CD4-positive, alpha-beta T cell treated with Interleukin-1 beta for 1 hour (primary cell): ENCODE measurements at places on chromosomes 3 and 15.

- DNase-seq: no peak
Measured at GRCh38 chr3:172315401-172316091, 132.7 kb downstream of the GHSR start.

DNA sequence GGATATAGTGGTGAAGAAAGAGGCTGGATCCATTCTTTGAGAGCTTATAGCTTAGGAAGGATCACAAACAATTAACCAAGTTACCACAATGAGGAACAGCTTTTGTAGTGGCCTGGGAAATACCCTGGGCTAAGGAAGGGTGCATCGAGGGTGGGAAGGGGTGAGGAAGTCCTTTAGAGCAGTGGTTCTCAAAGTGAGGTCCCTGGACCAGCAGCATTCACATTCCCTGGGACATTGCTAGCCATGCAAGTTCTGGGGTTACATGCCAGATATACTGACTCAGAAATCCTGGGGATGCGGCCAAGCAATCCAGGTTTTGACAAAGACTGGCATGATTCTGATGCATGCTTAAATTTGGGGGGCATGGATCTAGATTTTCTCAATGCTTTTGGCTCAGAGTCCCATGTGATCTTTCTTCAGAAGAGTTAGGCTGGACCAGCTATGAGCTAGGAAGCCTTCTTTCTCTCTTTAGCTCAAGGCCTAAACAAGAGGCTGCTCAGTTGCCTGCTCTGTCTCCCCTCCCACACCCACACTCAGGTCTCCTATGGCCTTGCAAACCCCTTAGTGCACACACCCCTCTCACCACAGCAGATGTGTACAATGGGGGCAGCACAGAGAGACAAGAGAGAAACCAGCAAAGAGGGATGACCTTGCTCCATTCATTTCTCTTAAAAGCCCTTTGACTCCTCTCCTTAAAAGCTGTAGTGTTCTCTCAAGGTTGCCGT, 1.8 kb upstream of the CCR1 start:
- DNase-seq: no peak

- DNase-seq: no peak
Measured at GRCh38 chr3:183128709-183129108, 29.4 kb upstream of the MCCC1 start.

GRCh38 chr3:194051366-194052149, 84.4 kb upstream of the HES1 start:
- DNase-seq: no peak

GRCh38 chr15:70303981-70304380, 206.3 kb upstream of the TLE3 start:
- no peak for DNase-seq

DNA sequence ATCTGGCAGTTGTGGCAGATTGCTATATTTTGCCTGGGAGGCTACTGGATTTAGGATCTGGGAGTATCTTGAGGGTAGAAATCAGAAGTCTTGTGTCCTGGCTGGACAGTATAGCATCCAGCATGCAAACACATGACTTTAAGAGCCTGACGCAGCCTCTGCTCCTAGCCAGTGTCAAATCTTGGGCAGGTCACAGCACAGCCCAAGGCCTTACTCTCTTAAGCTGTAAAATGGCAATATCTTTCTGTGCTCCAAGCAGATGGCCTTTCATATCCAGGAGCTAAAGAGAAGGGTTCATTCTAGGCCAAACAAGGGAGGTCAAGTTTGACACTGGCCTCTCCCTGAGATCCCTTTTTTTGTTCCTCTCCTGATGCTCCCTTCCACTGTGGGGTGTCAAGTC, 19.8 kb upstream of the RAD18 start:
- DNase-seq: no peak

DNA sequence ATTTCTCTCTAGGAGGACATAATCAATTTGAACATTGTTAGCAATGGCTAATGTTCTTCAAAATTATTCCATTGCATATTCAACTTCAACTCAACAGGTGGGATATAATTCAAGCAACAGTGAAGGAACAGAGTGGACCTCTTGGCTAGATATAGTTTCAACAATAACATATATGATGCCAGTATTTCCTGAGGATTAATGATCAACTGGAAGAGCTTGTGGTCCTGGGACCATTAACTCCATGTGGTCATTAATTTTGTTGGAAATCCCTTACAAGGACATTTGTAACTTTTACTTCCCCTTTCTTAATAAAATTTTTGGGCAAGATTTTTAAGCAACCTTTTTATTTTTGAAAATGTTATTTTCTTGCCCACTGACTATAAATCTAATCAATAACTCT, 54.3 kb upstream of the ROBO2 start:
- no peak for DNase-seq

- no peak for DNase-seq
Measured at GRCh38 chr3:163490119-163490518, 1588.2 kb downstream of the SI start.

- DNase-seq: no peak
Measured at GRCh38 chr3:28824316-28824715, 456.6 kb upstream of the RBMS3 start.

DNA sequence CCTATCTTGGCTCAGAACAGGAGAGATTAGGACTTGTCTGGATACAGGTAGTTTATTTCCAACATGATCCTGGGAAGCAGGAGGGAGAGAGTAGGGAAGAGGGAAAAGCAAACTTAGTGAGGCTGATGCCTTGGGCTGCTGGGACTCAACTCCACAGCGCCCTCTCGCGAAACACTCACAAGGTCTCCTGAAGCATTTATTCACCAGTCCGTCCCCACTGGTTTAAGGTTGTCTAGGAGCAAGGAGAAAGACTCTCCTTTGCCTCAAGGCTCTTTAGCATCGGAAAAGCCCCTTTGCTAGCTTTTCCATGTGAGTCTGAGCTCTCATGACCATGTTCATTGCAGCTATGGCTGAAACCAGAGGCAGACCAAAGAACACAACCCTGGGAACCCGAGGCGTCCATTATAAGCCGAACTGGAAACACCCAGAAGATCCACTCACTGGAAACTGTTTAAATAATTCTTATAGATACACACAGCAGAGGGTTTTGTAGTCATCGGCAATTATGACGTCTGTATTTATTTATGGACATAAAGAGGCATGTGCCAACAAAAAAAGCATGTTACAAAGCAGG, 244.5 kb downstream of the CD47 start:
- peak; percentile 26 for DNase-seq

GRCh38 chr3:190279690-190280089, 42.6 kb downstream of the CLDN1 start:
- DNase-seq: no peak

DNA sequence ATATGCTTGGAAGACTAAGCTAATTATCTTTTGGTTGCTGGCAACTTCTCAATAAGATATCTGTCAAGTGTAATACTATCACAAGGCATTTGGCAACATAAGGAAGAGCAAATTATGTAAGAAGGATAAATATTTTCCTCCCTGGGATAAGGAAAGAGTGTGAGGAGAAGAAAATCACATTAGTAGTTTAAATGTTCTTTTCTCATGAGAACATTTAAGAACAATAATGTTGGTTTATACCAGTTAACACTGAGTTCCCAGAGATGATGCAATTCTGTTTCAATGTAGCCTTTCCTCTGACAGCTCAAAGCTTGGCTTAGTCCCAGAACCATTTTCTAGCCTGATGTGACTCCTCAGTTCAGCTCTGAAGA, 66.1 kb upstream of the NPHP3 start:
- no peak for DNase-seq

DNA sequence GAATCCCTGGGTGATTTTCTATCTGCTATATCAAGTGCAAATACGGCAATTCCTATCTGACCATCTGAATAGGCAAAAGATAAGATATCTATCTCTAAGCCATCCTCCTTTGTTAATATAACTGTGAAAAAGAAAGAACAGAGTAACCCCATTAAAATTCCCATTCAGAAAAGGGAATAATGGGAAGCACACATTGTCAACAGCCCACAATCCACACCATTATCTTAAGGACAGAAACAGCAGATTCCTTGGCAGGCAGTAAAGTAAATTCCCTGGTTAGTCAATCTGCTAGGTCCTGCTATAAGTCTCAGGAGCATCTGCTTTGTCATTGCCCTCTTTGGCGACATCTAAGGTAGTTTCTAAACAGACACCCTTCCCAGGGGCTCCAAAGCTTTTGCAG, 21.9 kb upstream of the NRG4 start:
- DNase-seq: no peak

DNA sequence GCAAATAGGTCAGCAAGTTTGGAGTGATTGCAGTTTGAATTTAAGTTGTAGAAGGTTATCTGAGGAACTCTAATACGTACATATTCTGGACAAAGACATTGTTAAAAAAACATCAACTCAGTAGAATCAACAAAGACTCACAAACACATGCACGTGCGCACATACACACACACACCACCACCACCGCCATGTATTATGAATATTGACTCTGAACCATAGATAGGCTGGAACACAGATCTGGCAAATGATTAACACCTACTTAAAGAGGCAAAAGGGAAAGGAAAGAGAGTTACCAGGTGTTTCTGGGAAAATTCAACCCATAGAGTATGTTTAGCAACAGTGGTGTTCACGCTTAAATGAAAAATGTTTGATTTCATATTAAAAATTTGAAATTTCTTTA, 334.2 kb upstream of the ALCAM start:
- DNase-seq: no peak

DNA sequence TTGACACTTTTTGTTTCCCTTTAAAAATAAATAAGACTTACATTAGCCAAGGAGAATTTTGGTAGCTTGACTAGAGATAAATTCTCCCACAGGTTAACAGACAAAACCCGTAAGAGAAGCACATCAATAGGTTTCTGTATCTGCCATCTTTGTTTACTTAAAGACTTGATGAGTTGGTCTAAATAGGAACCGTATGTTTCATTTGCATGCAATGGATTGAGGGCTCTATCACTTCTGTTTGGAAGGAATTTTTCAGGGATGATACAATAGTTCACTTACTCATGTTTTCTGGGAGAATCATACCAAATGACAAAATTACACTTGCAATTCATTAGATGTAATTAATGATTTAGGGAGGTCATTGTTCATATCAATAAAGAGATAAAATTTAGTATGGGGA, 631.5 kb upstream of the NR2F2 start:
- no peak for DNase-seq

DNA sequence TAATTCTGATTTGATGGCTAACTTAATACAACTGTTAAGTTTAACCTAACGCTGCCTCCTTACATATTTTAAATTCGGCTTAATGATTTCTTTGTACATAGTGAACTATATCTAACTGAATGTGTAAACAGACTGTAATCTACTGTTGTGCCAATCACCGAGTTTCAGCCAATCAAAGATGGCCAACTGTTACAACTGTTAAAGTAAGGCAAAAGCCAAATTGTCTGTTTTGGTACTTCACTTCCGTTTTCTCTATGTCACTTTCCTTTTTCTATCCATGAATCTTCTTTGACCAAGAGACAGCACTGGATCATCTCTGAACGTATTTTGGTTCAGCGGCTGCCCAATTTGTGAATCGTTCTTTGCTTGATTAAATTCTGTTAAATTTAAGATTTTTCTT, 137.0 kb downstream of the LMLN start:
- no peak for DNase-seq

GRCh38 chr3:152684279-152684678, 150.7 kb upstream of the P2RY1 start:
- DNase-seq: no peak

GRCh38 chr3:126259411-126260391, 79.3 kb upstream of the ALDH1L1 start:
- no peak for DNase-seq

DNA sequence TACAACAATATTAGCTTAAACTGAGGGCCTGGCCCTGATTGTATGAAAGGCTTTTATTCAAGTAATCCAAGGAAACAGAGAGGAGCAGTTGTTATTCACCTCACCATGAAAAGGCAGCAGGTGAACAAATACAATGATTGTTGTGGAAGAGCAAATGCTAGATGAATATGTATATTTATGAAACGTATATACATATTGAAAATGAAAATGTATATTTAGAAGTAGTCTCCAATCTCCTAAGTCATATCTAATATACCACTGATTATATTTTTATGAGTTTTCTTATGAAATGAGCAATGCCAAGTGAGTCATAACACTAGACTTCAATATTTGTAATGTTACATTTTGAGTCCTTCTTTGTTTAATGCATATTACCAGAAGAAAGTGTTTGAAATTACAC, 116.2 kb upstream of the KCNMB2 start:
- no peak for DNase-seq

DNA sequence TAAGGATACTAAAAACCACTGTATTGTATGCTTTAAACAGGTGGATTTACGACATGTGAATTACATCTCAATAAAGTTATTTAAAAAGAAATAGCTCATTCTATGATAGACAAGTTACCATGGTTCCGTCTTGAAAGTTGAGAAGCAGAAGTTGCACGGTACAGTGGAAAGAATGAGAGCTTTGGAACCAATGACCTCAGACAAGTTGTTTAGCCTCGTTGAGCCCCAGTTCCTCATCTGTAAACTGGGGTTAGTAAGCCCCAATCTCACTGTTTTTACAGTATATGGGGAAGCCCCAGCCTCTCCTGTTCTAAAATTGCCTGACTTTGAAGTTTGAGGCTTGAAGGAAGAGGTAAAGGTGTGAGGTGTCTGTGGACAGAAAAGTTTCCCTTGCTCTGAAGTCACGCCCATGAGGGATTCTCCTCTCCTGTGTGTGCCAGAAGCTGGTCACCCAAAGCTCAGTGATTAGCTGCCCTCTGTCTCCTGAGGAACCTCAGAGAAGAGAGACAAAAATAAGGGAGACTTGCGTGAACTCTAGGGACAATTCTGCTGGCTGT, 10.0 kb downstream of the CRYGS start:
- peak; percentile 67 for DNase-seq
